ENCODE measurements at places on chromosomes 2 and 18.

GRCh38 chr2:42048299-42049220 lies 739 bp downstream of the PKDCC start:
- DNase-seq: peak; percentile 31

DNA sequence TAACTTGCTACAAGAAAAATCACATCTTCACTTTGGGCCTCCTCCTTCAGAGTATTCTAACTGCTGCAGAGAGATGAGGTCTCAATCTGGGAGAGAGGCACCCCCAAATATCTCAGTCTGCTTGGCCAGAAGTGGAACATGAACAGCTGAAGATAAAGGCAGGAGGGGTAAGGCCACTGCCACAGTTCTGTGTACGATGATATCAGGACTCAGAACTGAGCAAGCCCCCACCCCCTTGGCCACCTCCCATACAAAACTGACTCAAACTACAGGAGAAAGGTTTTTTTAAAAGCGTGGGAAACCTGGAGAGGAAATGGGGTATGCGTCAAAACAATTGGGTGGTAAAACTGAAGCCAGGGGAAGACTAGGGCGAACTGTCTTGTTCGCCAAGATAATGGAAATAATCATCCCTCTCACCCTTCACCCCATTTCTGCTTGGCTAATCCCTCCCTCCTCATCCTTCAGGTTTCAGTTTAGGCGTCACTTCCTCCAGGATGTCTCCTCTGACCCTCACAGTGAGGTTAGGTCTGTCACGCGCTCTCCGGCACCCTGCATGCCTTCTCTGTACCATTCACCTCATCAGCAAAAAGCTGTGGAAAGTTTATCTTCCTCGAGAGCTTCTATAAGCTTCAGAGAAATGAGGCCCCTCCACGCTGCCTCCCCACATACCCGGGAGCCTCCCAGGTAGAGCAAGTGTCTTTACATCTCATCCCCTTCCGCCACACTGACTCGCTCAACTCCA lies 64.4 kb downstream of the SFXN5 start:
- DNase-seq: no peak

- no peak for DNase-seq
Measured at GRCh38 chr2:133438026-133438425, 130.2 kb downstream of the NCKAP5 start.

DNA sequence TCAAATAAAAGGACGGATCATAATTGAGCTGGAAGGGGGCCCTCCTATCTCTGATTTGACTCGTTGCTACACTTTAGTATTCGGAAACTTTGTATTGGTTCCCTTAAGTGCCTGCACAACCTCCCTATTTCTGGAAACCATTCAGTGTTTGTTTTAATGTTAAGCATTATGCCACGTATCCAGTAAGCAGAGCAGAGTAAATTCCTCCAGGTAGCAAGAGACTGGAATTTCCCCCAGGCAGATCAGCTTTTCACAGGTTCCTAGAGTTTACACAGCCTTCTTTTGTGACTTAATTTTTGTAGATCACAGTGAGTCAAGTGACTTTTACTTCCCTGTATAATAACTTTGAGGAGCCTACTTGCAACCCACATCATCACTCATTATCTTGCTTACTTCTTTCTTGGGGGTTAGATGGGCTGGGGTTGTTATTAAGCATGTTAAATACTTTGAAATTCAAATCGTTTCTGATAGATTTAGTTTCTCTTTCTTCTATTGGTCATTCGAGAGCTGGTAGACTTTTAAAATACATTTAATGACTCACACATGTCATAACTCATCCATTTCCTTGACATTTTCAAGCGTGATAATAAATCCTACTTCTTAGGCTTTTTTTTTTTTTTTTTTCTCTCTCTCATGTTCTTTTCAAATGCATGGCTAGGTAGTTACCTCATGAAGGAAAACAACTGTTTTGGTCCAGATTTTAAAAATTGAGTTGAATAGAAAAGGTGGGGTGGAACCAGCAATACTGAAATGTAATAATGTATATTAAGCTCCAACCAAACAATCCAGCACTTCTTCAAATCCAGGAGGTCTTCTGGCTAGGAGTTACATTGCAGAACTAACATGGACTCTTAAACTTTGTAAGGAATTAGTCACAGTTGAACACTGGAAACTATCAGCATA lies 219.3 kb downstream of the NEDD4L start:
- DNase-seq: no peak

GRCh38 chr2:44433895-44434294 lies 72.1 kb downstream of the CAMKMT start:
- DNase-seq: no peak

DNA sequence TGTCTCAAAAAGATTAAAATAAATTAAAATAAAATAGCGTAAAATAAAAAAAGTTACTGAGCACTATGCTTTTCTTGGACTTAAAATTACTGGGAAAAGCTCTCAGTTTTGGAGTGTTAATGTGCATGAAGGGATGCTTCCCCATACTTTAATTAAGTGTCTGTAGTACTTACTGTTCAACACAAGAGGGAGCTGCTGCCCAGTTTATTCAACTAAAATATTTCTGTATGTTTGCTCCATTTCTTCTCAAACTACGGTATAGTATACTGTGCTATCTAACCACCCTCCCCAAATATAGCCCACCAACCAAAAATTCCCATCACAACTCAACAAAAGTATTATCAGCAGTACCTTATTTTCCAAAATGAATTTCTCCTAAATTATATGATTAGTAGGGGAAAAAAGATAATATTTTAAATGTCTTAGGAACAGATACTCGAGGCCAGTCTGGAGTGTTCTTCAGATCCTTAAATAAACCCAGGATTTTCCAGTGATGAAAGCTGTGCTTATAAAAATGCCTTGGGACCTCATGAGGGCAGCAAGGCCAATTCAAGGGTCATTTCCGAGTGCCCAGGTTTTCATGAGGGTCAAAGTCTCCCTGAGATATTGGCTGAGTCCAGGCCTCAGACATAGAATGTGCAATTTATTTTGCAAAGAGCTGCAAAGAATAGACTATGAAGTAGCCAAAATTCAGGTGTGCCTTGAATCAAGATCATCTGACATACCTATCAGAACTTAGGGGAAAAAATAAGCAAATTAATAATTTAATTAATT lies 64.1 kb downstream of the CHRNA1 start:
- DNase-seq: peak; percentile 72

- no peak for DNase-seq
Measured at GRCh38 chr2:118584877-118585276, 262.6 kb downstream of the EN1 start.

DNA sequence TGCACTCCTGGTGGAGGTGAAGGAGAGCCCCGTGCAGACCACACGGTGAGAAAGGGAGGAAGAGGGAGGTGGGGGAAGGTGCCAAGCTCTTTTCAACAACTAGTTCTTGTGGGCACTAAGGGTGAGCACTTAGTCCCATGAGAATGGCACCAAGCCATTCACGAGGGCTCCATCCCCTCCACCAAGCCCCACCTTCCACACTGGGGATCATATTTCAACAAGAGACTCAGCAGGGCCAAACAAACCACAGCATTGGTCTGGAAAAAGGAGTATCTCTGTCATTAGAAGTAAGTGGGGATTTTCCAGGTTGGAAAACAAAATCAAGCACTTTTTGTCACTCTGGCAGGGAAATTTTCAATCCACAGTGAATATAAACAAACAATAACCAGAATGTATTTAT lies 38.4 kb downstream of the ZAP70 start:
- peak; percentile 51 for DNase-seq

- peak; percentile 72 for DNase-seq
Measured at GRCh38 chr2:227939271-227940027, 68.0 kb downstream of the DAW1 start.

DNA sequence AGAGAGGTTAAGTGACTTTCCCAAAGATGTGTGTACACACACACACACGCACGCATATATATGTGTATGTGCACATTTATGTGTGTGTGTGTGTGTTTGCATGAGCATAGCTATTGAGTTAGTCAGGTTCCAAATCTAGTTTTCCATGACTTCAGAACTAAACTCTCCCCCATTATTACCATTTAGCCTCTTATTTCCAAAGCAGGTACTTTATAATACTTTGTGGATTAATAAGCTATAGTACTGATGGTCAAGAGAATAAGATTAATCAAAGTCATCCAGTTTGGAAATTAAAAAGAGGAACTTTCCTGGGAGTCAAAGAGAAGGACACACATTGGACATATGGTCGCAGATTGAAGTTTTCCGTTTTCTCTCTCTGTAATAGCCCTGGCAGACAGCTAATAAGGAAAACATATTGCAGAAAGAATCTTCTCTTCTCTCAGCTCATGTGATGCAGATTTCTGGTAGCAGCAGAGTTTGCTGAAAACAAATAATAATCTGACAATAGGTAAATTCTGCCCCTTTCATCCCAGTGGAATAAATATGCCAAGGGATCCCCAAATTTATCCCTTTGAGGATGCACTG lies 410.9 kb upstream of the TCF4 start:
- no peak for DNase-seq

GRCh38 chr2:50143822-50144575 lies 887.9 kb downstream of the NRXN1 start:
- peak; percentile 71 for DNase-seq

DNA sequence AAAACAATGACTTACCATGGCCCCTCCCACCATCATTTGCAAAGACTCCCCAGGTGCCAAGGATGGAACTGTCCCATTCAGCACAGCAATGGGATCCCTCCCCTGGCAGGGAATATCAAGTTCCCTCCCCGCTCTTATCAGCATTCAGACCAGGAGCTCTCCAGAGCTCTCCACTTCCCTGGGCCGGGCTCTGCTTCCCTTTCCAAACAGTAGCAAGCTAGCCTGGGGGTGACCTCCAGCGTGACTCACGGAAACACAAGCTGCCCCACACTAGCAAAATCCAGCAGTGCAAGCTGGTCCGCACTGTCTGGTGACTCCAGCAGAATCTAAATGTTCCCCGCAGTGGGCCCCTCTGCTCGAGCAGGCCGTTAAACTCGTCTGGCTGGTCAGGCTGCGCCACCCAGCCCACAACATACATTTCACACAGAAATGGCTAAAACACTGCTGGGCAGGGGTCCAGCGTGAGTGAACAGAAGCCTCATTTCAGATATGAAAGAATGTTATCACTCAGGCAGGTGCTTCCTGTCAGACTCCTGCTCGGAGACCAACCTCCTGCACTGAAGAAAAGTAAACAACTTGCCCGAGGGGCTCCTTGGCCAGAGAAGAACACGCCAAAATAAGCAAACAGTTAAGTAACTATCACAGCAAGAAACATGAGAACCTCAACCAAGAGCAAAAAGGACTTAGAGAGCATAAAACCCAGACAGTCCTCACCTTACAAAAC lies 33.9 kb downstream of the STAT1 start:
- DNase-seq: peak; percentile 79
